ENCODE measurements at places on chromosomes 6 and 20. TPM values are rescaled to one million over a fixed set of nuclear protein-coding genes. Genes with fewer than 3 reads are reported as not detected.

The C6orf15 gene
- not detected for total RNA-seq

The RNF8 gene
- total RNA-seq, result 17.3 TPM

GRCh38 chr6:118372413-118372812, 175.7 kb upstream of the PLN start:
- DNase-seq, result no peak

GRCh38 chr20:50285376-50286173, 94.9 kb downstream of the CEBPB start:
- no peak for DNase-seq

GRCh38 chr6:128118401-128118800, 217.5 kb upstream of the THEMIS start:
- no peak for DNase-seq

DNA sequence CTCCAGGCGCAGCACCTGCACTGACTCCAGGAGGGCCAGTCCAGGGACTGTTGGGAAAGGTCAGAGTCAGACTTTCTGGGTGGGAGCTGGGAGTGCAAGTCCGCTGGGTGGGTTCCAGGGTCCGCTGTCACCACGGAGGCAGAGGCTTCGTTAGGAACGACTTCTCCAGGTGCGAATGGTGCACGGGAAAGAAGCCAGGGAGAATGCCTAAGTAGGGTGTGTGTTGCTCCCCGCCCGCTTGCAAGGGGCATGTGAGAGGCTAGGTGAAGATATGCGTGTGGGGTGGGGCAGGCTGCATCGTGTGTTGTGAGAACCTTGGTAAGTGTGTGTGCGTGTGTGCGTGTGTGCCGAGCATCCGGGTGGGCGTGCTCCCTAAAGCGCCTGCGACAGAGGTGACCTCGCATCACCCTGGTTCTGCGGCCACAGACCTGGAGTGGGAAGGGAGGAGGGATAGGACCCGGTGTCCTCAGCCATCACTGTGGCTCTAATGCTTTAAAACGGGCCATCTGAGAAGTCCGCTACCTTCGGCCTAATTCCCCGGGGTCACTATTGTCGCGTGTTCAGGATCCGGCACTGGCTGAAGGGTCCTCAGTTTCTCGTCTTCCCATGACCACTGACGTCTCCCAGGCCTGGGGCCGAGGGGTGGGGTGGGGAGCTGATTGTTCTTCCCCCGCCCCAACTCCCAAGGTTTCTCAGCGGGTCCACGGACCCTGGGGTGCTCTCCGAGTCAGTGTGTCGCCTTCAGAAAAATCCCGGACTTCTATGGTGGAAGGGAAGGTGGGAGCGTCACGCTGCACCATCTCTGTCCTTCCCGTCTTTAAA, 6.1 kb downstream of the SLC32A1 start:
- DNase-seq, result no peak

DNA sequence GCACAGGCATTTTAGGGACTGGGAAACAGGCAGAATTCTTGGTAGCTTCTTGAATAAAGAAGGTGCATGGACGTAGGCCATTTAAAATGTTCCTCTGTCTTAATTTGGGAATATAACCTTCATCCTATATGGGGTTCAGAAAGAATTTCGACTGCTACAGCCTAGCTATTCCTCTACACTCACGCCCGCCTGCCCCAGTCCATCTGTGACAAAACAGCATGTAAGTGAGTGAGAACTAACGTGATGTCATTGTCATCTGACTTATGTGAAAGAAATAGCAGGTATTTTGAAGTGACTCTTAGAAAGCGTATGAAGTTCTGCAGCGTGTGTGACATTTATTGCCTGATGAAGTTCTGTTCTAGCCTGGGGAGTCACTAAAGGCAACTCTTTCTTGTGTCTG, 52.2 kb upstream of the SLC22A1 start:
- DNase-seq, result no peak

DNA sequence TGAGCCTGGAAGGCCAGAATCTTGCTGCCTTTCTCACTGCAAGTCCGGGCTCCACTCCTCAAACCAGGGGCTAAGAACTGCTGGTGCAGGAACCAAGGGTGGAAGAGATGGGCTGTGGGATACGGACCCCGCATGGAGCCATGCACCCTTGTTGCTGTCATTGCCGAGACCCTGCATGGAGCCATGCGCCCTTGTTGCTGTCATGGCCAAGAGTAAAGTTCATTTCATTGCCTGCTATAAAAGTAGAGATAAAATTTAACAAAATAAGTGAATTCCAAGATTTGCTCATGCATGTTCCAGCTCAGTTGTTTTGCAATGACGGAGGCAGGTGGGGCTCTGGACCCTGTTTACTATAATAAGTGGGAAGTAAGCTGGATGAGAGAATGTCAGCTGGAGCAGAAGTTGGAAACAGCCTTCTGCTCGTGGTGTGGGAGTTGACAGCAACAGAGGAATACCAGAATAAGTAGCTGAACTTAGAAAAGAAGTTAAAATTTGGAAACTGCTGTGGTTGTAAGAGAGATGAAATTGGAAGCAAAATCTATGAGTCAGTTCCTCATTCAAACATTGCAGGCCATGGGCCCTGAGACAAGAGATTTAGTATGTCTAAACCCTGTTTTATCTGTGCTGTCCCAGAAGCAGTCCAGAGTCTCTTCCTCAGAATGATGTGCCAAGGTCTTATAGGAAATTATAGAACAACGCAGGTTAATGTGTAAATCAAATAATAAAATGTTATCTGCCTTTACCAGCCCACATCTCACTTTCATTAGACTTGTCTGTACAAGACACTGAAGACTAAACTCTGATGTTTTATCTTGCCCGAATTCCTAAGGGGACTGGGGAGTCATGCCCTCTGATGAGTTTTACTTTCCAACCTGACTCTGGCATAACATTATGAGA, 15.8 kb upstream of the THBS2 start:
- no peak for DNase-seq

GRCh38 chr20:31547017-31547675, 32.9 kb downstream of the HM13 start:
- peak; percentile 81 for DNase-seq

DNA sequence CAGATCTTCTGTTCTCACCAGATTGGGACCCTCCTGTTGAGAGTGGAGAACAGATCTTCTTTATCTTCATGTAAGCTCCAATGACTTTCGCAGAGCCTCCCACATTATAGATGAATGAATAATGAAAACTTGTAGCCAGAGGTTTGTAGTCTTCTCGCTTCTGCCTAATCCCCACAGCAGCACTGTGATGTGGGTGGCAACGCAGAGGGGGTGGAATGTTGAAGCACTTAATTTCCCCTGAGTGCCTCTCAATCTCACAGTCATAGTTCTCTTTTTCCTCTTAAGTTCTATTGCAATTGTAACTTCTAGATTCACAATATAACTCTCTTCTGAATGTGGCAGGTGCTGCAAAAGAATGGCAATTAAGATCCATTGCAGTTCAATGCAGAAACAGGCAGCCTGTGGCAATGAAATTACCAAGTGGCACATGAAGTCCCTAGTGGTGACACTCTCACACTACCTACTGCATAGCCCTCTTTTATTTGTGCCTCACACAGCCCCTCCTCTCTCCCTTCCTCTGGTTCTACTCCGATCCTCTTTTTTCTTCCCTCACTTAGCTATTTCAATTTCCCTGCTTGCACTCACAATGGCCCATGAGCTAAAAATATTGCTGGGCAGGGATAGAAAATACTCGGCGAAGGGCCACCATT, 281.9 kb downstream of the UBE3D start:
- DNase-seq, result no peak

All from Caco-2 (cell line).